NCI-H1436 treated with DMSO at 0.1 percent for 48 hours (cell line): ENCODE measurements at places on chromosomes 5 and 9.
A peak's percentile ranks its signal among the peaks of the same experiment; 100 is the strongest.

DNA sequence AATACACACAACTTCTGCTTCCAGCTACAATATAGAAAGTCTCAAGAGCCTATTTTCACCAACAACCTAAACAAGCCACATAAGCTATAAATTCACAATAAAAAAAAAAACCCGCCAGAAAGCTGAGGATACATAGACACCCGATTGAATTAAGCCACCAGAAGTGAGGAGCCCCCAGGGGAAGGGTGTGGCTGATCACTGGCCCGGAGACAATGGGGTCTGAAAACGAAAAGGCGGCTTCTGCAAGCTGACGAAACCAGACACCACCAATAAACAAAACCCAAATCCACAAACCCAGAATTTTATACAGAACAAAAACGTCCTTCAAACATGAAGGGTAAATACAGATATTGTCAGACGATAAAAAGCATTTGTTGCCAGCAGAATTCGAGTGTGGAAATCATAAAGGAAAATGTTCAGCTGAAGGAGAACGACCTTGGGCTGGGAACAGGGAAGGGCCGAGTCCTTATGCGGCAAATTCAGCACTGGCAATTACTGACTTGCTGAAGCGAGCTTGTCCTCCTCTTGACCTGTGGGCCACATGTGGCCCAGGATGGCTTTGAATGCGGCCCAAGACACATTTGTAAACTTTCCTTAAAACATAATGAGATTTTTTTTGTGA lies 39.6 kb upstream of the CEP72 start:
- peak; percentile 46 for DNase-seq

DNA sequence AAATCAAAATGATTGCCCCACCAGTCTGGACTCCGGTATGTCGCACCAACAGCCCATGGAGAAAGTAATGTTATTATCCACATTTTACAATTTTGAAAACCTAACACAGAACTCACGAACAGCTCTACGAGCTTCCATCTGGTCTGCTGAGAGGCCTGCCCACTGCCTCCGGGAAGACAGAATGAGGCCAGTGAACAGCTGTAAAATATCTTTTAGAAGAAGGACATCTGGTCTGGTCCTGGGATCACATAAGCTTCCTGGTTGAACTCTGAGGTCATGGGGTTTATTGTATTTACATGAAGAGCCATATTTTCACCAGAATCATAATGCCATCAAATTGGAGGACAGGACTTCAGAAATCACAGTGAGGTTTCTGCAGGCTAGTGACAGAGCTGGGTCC lies 89.0 kb downstream of the FRMD3 start:
- no peak for DNase-seq

DNA sequence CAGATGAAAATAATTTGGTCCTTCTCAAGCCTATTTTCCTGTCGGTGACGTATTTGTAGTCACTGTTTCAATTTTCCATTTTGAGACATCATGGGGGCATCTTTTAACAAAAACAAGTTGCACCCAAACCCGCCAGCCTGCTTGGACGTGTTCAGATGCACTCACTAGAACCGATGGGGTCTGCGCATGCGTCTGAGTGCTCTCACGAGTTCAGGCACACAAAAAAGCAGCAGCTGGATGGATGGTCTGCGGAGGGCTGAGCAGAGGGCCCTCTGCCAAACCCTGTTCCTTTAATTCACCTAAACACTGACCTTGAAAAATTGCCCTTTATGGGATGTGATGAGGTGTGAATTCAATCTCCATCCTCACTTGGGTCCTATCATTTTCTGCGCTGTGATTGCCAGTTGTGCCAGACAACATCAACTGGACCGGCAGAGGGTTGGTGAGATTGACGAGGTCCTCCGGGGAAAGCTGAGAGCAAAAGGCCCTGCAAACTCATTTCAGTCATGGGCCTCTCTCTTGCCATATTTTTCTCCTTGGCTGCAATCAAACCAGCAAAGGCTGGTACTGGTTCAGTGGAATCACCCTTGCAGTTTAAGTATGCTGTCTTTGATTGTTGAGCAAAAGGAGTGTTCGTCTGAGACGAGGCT lies 251.9 kb downstream of the NFIB start:
- DNase-seq, result no peak

- no peak for DNase-seq
Observed at GRCh38 chr5:2155556-2155955, 272.8 kb upstream of the IRX4 start.

- DNase-seq, result no peak
Observed at GRCh38 chr5:53430618-53431252, 49.7 kb upstream of the FST start.

- no peak for DNase-seq
Observed at GRCh38 chr9:8754751-8755150, 955.2 kb upstream of the DMAC1 start.
